CD14-positive monocyte (primary cell): ENCODE measurements at places on chromosomes 7 and 10. TPM values are rescaled to one million over a fixed set of nuclear protein-coding genes. Genes with fewer than 3 reads are reported as not detected.

DNA sequence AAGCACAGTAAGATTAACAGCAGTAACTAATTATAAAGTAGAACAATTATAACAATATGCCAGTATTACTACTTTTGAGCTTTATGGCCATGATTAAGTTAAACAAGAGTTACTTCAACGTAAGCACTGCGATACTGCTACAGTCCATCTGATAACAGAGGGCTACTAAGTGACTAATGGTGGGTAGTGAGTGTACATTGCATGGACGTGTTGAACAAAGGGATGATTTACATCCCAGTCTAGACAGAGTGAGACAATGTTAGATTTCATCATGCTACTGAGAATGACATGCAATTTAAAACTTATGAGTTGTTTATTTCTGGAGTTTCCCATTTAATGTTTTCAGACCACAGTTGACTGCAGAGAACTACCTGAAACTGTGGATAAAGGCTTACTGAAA is 45.6 kb downstream of the TPST1 start:
- peak; percentile 13 for DNase-seq

DNA sequence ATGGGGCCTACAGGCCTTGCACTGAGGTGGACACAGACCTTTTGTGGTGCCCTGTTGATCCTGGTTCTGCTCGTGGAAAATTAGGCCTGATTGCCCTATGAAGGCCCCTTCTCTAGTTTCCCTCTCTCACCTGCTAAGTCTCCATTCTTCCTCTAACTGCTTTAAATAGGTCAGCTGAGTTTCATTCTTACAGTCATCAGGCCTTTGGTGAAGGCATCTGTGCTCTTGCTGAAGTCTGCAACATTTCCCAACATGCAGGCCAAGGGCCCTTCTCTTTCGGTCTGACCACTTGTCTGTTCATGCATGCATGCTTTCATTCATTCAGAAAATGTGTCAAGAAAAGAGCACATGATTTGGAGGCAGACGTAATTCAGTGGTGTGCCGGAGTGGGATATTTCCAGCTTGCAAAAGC is 244.0 kb downstream of the BUB3 start:
- no peak for DNase-seq

DNA sequence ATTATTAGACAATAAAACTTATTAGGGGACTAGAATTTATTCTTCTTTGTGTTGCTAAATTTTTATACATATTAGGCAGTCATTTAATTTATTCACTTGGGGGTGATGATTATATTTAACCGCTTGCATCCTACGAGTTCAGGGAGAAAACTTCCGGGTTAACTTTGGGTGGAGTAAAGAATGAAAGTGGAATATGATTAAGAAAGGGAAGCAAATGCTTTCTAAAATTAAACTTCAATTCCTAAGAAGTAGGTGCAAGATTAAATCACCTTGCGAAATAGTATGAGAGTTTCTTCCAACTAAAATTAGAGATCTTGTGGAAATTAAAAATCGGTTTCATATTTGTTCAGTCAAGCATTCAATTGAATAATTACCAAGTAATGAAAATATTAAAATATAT is 33.5 kb downstream of the MRC1 start:
- DNase-seq: no peak

GRCh38 chr10:53111529-53111928 is 338.9 kb upstream of the MBL2 start:
- no peak for DNase-seq

GRCh38 chr7:42666994-42667393 is 244.9 kb downstream of the C7orf25 start:
- no peak for DNase-seq

GRCh38 chr7:75617634-75618234 is 121.0 kb downstream of the HIP1 start:
- DNase-seq: peak; percentile 100

GRCh38 chr10:97789770-97790397 is 18.1 kb upstream of the SFRP5 start:
- no peak for DNase-seq

GRCh38 chr7:16778476-16778875 is 24.9 kb downstream of the TSPAN13 start:
- DNase-seq: no peak

DNA sequence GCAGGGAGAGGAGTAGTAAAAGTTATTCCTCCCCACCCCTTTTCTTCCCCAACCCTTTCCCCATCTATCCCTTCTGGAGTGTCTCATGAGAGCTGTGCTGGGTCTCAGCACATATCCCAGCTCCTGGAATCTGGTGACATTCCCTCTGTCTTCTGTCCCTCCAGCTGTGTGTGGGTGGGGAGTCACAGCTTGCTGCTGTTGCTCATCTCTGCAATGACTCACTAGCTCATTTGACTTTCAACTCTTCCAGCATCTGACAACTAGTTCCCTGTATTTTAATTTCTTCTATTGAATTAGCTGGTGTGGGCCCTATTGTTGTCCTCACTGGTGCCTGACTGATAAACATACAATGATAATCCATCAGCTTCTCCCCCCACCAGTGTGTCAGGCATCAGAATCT is 198.9 kb upstream of the AUTS2 start:
- DNase-seq: no peak

GRCh38 chr7:126715076-126715475 is 537.7 kb downstream of the GRM8 start:
- no peak for DNase-seq

- DNase-seq: no peak
Observed at GRCh38 chr10:7587168-7587864, 79.5 kb downstream of the ITIH5 start.

GRCh38 chr10:77636967-77637531 is 559 bp downstream of the KCNMA1 start:
- no peak for DNase-seq

DNA sequence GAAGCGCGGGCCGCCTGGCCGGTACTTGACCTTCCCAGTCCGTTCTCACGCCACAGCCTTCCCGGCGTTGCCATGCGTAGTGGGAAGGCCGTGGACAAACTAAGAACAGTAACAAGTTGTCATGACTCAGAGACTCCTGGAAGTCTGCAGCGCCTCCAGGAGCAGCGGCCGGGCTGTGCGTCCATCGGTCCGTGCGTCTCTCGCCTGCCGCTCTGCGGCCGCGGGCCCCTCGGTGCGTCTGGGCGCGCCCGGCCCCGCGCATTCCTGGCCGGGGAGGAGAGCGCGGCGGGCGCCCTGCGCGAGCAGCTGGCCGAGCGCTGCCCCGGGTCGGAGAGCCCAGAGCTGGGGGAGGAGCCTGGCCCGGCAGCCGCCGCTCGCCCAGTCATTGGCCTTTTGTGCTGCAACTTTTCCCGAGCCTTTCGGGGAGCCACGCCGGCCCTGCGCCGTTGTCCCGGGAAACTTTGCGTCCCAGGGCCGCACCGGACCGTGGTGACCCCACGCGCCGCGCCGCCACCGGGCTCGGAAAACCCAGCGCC is 123.7 kb downstream of the TACC2 start:
- no peak for DNase-seq

GRCh38 chr10:34539533-34540315 is 275.4 kb downstream of the PARD3 start:
- no peak for DNase-seq

- DNase-seq: peak; percentile 97
Observed at GRCh38 chr7:55533050-55533728, 39.1 kb downstream of the VOPP1 start.

- DNase-seq: peak; percentile 17
Observed at GRCh38 chr10:88254091-88254490, 329.0 kb downstream of the RNLS start.

GRCh38 chr7:27969346-27969745 is 211.2 kb downstream of the JAZF1 start:
- no peak for DNase-seq

DNA sequence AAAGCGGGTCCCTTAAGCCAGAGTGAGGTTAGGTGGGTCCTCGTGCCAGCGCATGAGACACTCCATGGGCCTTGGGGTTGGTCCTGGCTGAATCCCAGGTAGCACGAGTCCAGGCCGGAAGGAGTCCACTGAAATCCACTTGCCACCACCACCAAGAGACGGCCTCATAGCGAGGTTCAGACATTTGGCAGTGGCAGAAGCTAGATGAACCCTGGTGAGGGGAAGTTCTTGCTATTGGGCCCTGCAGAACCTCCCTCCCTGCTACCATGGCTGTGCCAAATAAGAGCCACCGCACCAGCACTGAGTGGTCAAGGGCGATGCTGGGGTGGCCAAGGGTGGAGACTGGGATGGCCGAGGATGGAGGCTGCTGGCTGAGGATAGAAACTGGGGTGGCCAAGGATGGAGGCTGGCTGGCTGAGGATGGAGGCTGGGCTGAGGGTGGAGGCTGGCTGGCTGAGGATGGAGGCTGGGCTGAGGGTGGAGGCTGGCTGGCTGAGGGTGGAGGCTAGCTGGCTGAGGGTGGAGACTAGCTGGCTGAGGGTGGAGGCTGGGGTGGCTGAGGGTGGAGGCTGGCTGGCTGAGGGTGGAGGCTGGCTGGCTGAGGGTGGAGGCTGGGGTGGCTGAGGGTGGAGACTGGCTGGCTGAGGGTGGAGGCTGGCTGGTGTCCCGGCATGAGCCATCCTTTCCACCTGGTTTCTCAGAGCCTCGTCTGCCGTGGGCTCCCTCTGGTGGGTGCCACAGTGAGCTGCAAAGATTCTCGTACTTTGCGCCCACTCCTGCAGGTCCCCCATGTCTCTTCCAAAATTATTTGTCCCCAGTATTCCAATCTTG is 88.2 kb downstream of the ELFN1 start:
- DNase-seq: no peak

DNA sequence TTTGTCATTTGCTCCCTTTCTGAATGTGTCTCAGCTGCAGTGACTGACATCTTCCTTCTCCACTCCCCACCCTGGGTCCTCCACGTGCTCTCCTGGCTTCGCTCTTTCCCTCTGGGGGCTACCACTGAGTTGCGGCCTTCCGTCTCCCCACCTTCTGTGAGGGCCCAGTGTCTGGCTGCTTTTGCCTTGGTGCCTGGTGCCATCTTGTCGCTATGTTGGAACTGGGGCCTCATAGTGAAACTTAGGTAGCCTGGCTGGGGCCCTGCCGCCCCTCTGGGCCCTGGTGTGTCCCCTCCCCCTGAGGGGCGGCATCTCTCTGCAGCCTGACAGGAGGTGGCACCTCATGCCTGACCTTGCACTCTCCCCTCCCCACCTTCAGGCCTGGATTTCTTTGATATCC is 144.1 kb downstream of the ANLN start:
- DNase-seq: no peak

DNA sequence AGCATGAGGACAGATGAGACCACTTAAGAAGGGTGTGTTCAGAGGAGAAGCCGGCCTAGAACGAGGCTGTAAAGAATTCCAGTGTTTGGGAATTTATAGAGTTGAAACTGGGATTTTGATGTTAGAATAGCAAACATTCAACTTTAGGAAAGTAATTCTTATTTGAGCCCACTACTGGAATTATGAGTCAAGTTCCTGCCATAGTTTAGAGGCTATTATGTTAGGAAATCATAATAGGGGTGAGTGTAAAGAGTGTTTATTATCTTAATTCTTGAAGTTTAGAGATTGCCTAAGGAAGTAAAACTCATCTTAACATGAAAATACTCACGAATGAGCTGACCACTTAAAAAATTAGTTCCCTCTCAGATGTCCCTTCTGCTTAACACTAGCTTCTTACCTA is 2.1 kb downstream of the CBLL1 start:
- no peak for DNase-seq

DNA sequence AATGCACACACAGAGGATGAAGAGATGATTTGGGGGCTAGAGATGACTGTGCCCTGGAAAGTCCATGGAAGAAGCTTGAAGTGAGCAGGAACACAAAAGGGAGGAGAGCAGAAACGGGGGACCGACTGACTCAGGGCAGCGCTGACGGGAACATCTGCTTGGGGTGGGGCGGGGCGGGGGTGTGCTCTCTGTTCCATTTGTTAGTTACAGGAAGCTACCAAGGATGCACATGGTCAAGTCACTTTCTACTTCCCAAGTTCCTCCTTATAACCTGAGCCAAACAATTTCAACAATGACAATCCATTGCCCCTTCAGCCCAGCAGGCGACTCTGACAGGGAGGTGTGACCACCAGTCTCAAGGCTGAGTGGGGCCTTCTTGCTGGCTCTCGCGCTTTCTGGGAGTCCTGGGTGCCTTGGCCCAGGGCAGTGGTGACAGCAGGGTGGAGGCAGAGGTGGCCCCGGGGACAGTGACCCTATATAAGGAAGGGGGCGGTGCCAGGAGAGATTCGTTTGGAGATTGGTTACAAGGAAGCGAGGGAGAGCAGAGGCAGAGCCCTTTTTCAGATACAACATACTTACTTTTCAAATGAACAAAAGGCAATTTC is 39.6 kb downstream of the CLEC2L start:
- peak; percentile 9 for DNase-seq

DNA sequence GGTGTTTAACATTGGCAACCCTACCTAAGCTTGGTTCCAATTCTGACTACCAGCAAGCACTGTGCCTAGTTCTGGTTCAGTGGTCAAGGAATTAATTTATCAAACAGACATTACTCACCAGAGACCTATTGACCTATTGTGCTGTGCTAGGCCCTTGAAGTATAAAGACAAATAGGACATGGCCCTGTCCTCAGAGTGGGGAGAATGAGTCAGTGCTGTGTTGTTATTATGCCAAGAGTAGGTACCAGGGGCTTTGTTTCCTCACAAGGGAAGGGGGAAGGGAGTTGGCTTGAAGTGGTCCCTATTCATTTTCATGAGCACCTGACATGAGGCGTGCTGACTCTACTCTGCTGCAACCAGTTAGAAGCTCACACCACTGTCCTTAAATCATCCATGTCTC is 62.6 kb upstream of the PLPP4 start:
- DNase-seq: no peak

- no peak for DNase-seq
Observed at GRCh38 chr7:133274265-133274664, 21.4 kb downstream of the EXOC4 start.

- DNase-seq: no peak
Observed at GRCh38 chr10:86255405-86256251, 111.0 kb downstream of the GRID1 start.

GRCh38 chr10:98582363-98582762 is 135.6 kb upstream of the HPS1 start:
- DNase-seq: no peak

- DNase-seq: no peak
Observed at GRCh38 chr10:34954142-34954541, 136.0 kb downstream of the CUL2 start.

DNA sequence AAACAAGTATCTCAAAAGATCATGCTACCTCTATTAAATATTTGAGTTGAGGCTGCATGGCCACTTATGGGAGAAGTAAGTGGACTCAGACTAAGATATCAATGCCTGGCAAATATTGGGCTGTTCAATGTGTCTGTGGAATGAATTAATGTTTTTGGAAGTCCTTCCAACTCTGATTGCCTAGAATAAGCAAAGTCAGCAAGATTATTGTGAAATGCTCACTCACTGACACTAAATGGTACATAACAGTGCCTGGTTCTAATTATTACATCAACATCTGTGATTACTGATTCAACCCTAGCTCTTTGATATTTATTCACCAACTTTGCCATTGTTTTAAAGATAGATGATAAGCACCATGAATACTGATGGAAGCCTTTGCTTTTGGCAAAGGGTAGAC is 45.5 kb upstream of the HDAC9 start:
- no peak for DNase-seq

The ZNF488 gene
- polyA plus RNA-seq: not detected

The MUC12 gene
- polyA plus RNA-seq: not detected

The SPDYE8 gene
- polyA plus RNA-seq: not detected in 2 replicates

The CDHR3 gene
- not detected in 2 replicates for polyA plus RNA-seq

The CELF2 gene
- 71.1 and 93.3 TPM in 2 replicates for polyA plus RNA-seq

The CALML3 gene
- not detected for polyA plus RNA-seq

The DRGX gene
- polyA plus RNA-seq: not detected

The WDFY4 gene
- 7.5 TPM for polyA plus RNA-seq

The OR2A2 gene
- polyA plus RNA-seq: not detected

The DPP6 gene
- not detected for polyA plus RNA-seq

The TLX1 gene
- polyA plus RNA-seq: not detected

The P4HA1 gene
- polyA plus RNA-seq: 6.8 and 20.1 TPM in 2 replicates

The KIAA1217 gene
- polyA plus RNA-seq: not detected

The TUBAL3 gene
- not detected in 2 replicates for polyA plus RNA-seq

The GPNMB gene
- 1.3 TPM for polyA plus RNA-seq
